ENCODE measurements at places on chromosomes 13 and 19.

DNA sequence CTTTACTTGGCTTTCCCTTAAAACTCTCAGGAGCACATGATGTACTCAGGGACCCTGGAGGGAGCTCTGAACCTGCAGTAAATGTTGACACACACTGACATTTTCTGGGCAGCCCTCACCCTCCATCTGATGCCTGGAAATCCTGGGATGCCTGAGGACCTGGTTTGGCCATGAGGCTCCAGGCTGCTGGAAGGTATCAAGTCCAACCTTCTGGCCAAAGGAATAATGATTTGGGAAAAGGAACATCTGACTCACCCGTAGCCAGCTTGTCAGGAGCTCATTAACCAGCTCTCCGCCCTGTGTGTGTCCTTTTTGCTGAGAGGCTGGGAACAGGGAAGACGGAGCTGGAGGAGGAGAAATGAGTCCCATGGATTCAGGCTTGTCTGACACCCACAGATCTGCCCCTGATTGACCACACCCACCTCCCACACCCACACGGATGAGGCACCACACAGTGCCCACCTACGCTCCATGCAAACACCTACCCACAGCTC, 10.3 kb downstream of the ZNF558 start:
- no peak for DNase-seq

- DNase-seq: no peak
Measured at GRCh38 chr13:44796597-44797490, 192.4 kb downstream of the NUFIP1 start.

DNA sequence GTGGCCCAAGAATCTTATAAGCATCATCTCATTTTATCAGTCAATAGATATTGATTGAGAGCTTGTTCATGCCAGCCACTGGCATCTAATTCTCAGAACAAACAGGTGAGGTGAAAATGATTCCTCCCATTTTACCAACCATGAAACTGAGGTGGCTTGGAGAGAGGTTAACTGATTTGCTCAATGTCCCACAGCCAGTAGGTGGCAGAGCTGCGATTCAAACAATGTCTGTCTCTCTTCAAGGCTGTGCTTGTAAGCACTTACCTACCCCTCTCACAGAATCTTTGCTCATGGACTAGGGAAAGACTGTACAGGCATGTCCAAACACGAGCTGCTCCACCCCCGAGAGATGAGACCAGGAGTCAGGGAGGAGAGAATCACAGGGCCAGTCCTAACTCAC, 21.5 kb upstream of the GSX1 start:
- DNase-seq: no peak

DNA sequence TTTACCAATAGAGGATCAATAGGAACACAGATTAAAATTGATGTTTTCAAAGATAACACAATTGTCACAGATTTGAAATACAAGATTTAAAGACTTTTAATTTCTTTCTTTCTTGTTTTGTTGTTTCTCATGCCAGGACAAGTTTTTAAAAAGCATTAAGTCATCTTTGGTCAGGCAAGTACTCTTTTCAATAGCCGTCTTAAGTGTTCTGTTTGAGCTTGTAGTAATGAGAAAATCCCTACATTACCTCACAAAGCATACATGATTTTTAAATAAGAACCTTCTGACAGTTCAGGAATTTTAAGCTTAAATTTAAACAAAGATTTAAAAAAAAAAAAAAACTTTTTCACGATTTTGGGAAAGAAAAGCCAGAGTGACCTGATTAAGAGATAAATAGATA, 216.3 kb upstream of the PRR20A start:
- no peak for DNase-seq

DNA sequence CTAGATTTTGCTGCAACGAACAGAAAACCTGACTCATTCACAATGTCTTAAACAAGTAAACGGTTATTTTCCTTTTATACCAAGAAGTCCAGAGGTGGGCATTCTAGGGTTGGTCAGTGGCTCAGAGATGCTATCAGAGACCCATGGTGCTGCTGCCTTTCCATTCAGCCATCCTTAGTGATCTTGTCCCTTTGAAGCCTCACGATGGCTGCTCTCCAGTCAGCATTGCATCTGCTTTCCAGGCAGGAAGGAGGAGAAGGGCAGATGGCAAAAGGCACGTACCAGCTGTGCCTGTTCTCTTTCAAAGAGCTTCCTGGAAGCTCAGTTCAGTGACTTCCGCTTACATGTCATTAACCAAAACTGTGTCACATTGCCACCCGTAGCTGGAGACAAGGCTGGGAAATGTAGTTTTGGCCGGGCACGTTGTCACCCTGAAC, 30.1 kb downstream of the WDFY2 start:
- no peak for DNase-seq

GRCh38 chr13:110391273-110391672, 84.2 kb downstream of the COL4A2 start:
- no peak for DNase-seq

GRCh38 chr13:42271337-42272114, 426 bp upstream of the AKAP11 start:
- peak; percentile 97 for DNase-seq

GRCh38 chr13:58048670-58049069, 417.1 kb downstream of the PCDH17 start:
- DNase-seq: no peak

GRCh38 chr19:57288373-57288772, 8.1 kb downstream of the ZNF460 start:
- no peak for DNase-seq

DNA sequence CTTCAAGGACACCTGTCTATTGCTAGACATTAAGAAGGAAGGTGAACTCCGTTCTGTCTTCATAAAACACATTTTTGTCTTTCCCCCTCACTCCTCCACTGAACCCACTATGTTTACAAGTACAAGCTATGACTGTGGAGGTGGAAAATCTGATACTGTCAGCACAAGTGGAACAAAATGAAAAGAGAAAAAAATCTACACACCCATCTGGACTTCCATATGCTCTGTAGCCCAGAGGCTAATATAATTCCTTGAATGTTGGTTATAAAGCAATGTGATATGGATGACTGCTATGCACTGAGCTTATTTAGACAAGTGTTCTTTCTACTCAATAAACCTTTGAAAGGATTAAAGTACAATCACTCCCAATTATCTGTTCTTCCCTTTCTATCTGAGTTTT, 713.5 kb downstream of the DIAPH3 start:
- DNase-seq: no peak
